ENCODE measurements at places on chromosomes 5 and 9. TPM values are rescaled to one million over a fixed set of nuclear protein-coding genes. Genes with fewer than 3 reads are reported as not detected.

The CCDC152 gene
- 0.06 TPM for total RNA-seq

The EQTN gene
- not detected for total RNA-seq

The ZNF300 gene
- 9.8 TPM for total RNA-seq

The PTCD2 gene
- 1.8 TPM for total RNA-seq

The FCN2 gene
- total RNA-seq: not detected

The NR2F1 gene
- 63.9 TPM for total RNA-seq

The MEIKIN gene
- total RNA-seq: not detected

The CCDC127 gene
- 3.6 TPM for total RNA-seq

The ZNF782 gene
- total RNA-seq: 4.7 TPM
